ENCODE measurements at places on chromosomes 13 and 19.

DNA sequence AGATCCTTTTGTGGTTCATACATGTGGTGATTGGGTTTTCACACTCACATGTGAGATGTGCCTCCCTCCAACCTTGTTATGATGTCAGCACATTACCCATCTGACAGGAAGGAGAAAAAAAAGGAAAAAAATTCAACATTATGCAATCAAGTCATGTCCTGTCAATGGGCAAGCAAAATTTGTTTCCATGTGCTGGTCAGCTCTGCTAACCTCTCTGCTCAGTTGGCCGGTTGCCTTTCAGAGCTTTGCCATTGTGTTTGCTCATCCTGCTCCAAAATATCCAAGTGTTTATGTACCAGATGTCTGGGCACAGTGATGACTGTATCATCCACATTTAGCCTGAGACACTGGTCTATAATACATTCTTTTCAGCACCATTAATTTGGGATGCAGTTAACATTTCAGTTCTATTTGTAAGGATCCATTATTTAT is 27.0 kb upstream of the METTL21C start:
- DNase-seq, result no peak

DNA sequence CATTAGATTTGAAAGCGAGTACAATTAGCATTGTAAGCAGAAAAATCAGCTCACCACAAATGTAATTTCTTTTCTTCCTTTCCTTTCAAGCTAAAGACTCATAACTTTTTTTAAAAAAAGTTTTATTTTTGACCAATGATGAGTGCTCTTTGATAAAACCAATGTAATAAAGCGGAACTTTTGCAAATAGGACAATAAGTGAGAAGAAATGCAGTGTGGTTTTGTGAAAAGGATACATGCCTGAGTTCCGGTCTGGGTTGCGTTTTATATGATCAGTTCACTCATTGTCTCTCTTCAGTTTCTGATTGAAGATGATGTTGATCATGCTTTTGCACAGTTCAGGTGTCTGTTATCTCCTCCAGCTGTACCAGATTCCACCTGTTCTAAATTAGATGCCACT is 274.4 kb downstream of the KLF12 start:
- no peak for DNase-seq

DNA sequence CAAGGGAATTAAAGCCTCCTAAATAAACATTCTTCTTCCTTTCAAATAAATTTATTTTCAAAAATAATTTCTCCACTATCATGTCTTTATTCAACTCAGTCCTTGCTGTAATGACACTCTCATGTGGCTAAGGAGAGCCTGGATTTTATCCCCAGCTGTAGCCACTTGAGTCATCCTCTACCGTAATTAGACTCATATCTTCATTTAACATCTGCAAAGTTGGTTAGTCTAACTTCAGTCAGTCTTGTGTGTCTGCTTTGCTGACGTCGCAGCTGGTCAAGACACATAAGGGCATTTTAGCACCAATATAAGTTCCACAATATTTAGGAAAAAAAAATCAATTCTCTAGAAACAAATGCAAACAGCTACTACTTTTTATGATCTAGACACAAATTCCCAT is 776.4 kb upstream of the ATXN8OS start:
- no peak for DNase-seq

GRCh38 chr19:3368441-3368795 is 2.0 kb downstream of the NFIC start:
- DNase-seq, result no peak

DNA sequence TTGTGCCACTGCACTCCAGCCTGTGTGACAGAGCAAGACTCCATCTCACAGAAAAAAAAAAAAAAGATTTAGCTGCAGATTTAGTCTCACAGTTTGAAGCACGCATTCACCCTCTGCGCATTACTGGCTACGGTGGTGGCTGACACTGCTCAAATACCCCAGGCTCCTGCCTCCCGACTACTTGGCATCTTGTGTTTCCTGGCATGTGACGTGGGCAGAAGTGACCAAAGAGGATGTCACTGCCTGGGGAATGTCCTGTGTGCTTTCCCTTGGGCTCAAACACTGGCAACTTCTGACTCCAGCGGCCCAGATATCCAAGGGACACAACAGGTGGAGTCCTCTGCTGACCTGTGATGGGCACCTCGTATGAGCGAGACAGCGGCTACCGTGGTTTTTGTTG is 24.7 kb upstream of the EIF3G start:
- no peak for DNase-seq

DNA sequence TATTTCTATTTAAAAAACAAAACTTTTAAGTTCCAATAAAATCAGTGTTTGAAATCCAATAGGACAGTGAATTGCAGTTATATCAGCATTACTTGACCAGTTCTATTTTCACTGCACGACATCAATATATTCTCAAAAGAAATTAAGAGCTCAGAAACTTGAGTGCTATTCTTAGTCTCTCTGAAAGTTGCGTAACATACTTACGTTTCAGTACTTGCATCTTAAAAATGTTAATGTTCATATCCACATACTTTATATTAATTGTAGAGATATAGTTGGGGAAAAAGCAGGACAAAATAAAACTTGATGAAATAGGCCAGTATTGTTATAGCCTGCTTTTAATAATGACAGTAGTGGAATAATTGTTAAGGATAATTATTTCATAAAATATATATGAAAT is 720.5 kb upstream of the PCDH9 start:
- DNase-seq, result no peak

- DNase-seq, result no peak
Observed at GRCh38 chr19:43767316-43767715, 12.6 kb upstream of the SMG9 start.

DNA sequence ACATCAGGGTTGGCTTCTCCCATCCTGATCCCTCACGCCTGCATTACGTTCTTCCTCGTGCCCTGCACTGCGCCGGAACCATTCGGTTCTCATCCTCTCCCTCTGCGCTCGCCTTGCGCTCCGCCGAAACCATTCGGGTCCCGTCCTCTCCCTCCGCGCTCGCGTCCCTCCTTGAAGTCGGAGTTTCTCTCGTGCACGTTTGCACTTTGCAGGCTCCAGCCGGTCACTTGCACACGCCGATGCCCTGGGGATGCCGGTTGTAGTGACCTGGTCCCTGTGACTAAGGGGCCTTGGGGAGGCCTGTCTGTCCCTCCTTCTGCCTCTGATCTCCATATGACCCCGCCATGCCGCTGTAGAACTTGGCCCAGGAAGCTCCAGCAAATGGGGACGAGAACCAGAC is 265.8 kb downstream of the TEX29 start:
- no peak for DNase-seq

DNA sequence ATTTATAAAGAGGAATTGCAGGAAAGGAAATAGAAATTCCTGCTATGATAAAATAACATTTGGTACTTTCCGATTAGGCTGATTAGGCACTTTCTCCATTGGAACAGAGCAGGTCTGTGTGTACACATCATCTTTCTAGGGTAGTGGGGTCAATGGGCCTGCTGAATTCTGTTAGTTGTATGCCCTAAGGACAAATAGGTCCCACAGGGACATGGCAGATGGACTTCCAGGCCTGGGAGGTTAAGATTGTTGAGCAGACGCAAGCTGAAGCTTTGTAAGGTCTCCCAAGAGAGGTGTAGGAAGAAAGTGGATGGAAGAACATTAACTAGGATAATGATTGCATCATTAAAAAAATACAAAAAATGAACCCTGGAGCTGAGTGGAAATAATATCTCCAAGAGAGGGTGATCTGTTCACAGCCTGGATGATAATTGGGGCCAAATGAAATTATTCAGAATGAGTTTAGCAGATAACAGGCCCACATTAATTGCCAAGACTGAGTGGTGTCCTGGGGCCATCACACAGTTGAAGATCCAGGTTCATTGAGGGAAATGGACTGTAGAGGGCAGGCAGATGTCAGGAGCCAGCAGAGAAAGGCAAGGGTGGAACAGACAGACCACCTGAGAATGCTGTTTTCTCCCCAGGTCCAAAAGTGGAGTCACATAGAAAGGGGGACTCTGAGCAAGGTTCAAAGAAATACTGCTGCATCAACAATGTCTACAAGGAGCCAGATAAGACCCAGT is 215.1 kb downstream of the DNAJC15 start:
- DNase-seq, result no peak

- no peak for DNase-seq
Observed at GRCh38 chr13:42367831-42368230, 95.9 kb downstream of the AKAP11 start.

DNA sequence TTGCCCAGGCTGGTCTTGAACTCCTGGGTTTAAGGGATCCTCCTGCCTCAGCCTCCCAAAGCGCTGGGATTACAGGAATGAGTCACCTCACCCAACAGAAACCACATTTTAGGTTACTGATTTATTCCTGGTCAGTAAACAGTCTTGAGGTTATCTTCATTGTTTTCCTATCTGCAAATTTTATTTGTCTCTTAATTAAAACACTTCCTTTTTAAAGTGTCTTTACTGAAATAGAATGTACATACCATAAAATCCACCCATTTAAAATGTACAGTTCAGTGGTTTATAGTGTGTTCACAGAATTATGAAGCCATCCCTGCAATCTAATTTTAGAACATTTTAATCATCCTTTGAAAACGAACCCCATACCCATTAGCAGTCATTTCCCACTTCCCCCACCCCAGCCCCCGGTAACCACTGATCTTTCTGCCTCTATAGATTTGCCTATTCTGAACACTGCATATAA is 63.0 kb downstream of the MAP4K1 start:
- DNase-seq, result no peak

- no peak for DNase-seq
Observed at GRCh38 chr13:28355822-28356371, 139.0 kb downstream of the FLT1 start.

- DNase-seq, result no peak
Observed at GRCh38 chr13:100473087-100473486, 115.5 kb downstream of the GGACT start.

- no peak for DNase-seq
Observed at GRCh38 chr13:95982144-95982543, 71.1 kb downstream of the UGGT2 start.

- DNase-seq, result no peak
Observed at GRCh38 chr13:24938966-24939365, 157.0 kb upstream of the PABPC3 start.

- DNase-seq, result no peak
Observed at GRCh38 chr13:28047757-28048388, 52.5 kb downstream of the FLT3 start.

DNA sequence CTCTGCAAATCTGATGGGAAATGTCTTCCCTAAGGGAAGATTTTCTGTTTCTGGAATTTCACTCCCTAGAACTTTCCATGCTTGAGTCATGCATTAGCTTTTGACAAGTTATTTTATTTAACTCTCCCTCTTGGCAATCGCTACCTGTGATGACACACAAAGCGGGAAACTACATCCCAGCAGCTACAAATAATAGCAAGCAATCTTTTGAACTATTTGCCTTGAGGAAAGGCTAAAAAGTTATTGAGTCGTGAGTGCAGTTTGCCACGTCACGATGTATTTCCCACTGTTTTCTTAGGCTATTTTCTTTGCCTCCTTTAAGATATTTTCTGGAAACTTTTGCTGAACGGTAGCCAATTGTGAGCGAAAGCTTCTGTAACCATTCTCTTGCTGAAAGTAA is 353.3 kb upstream of the HTR2A start:
- no peak for DNase-seq

- no peak for DNase-seq
Observed at GRCh38 chr19:4288091-4288777, 9.2 kb downstream of the SHD start.

- peak; percentile 39 for DNase-seq
Observed at GRCh38 chr19:14432791-14433553, at the start of gene PKN1. Gene PKN1 (plus strand): TSS chr19:14433306. CDS start chr19:14433522, 216 bp downstream.

DNA sequence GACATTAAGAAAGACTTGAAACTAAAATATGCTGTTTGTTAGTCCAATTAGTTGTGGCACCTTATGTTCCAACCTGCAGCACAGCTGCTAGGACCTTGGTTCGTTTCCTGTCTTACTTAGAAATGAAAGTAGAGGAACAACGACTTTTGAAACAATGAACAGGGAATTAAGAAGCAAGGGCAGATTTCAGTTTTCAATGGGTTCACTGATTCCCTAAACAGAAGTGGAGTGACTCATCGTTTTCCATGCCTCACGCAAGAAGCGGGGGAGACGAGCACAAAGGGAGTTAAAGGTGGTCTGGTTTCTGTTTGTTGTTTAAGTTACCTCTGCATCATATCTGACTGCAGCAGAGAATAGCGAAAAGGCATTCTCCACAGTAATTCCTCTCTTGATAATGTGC is 44.8 kb downstream of the PHF11 start:
- DNase-seq, result no peak

GRCh38 chr19:41192574-41193429 is at the start of gene CYP2S1:
Gene CYP2S1 (plus strand): TSS chr19:41193219. CDS start chr19:41193265, 46 bp downstream.
- no peak for DNase-seq

DNA sequence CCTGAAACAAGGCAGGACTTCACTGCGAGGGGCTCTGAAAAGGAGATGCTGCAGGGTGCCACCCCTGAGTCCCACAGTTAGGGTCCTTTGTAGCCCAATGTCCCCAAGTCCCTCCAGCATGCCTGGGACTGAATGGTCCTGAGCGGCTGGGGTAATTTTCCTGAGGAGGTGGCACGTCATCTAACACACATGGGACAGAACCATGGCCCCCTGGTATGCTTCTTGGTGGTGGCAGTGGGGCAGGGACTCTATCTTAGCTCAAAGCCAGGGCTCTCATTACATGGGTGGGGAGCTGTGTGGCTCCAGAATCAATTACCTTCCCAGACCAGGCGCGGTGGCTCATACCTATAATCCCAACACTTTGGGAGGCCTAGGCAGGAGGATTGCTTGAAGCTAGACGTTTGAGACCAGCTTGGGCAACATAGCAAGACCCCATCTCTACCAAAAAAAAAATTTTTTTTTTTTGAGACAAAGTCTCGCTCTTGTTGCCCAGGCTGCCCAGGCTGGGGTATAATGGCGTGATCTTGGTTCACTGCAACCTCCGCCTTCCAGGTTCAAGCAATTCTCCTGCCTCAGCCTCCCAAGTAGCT is 7.9 kb upstream of the SLC7A9 start:
- DNase-seq, result no peak

DNA sequence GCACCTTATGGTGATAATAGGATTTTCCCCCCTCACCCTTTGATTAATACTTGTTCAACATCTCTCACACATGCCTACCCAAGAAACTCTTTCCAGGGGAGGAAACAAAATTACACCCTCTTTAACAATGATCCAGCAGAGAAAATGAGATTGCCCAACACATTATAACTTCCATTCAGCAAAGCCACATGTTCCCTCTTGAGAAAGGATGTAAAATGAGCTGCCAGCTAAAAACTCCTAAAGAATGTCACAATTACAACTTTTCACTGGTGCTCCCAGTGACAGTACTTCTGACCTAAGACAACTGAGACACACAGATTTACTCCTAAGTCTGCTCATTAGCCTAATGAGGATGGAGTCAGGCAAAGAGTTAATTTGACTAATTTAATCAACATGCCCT is 621.4 kb downstream of the DIAPH3 start:
- no peak for DNase-seq

Measured in activated T-helper 9 cell treated with anti-CD3 and anti-CD28 coated beads, Interleukin-2, amount 50 U/mL, for 16 hours (primary cell).